H1 (cell line): ENCODE measurements at places on chromosomes 12 and 14. TPM values are rescaled to one million over a fixed set of nuclear protein-coding genes. Genes with fewer than 3 reads are reported as not detected.

Gene ASCL1
- polyA plus RNA-seq: 0.12 and 0.17 TPM in 2 replicates

Gene RD3L
- polyA plus RNA-seq: not detected in 2 replicates

Gene NPFF
- polyA plus RNA-seq: not detected in 2 replicates

DNA sequence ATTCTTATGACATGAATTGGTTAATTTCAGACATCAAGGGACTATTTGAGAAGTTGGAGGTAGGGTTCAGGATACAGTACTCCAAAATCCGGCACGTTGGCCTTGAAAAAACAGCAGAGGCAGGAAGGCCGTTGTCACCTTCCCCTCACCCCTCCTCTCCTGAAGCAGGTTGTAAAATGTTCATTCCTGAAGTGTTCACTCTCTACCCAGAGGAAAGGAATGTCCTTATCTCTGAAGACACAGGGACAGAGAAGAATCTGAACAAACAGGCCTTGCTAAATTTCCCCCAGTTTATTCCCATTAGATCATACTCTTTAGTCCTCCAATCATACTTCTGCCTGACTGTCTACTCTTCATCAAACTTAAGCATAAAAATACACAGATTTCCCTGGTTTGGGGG lies 313.6 kb downstream of the ZFP36L1 start:
- peaks cover 3% of the 10 kb centered on the region; the same call in 1 of the 2 replicates for H3K4me1 ChIP-seq
- H3K36me3 ChIP-seq: no peaks in the 10 kb centered on the region
- H3K4me3 ChIP-seq: no peak overlapping the region
- no peaks in the 10 kb centered on the region for H3K27me3 ChIP-seq
- DNase-seq: no peak
- no peak overlapping the region for H3K27ac ChIP-seq

DNA sequence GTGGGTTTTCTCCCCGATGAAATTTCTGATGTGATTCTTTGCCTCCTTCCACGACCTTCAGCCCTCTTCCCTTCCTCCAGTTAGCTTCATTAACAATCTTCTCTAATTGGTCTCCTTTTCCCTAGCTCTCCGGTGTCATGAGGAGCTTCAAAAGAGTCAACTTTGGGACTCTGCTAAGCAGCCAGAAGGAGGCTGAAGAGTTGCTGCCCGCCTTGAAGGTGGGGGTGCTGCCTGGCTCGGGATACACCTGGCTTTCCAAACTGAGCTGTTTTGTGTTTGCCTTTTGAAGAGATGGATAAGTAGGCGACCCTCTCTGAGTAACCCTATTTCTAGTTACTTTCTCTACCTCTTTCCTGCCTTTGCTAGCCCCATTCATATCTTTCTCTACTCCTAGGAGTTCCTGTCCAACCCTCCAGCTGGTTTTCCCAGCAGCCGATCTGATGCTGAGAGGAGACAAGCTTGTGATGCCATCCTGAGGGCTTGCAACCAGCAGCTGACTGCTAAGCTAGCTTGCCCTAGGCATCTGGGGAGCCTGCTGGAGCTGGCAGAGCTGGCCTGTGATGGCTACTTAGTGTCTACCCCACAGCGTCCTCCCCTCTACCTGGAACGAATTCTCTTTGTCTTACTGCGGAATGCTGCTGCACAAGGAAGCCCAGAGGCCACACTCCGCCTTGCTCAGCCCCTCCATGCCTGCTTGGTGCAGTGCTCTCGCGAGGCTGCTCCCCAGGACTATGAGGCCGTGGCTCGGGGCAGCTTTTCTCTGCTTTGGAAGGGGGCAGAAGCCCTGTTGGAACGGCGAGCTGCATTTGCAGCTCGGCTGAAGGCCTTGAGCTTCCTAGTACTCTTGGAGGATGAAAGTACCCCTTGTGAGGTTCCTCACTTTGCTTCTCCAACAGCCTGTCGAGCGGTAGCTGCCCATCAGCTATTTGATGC lies 797 bp downstream of the ESPL1 start:
- H3K4me3 ChIP-seq: peak overlapping the region; percentile 94
- no peak for DNase-seq
- peaks cover 17% of the 10 kb centered on the region; the same call in 1 of the 2 replicates for H3K36me3 ChIP-seq
- H3K27ac ChIP-seq: no peak overlapping the region

DNA sequence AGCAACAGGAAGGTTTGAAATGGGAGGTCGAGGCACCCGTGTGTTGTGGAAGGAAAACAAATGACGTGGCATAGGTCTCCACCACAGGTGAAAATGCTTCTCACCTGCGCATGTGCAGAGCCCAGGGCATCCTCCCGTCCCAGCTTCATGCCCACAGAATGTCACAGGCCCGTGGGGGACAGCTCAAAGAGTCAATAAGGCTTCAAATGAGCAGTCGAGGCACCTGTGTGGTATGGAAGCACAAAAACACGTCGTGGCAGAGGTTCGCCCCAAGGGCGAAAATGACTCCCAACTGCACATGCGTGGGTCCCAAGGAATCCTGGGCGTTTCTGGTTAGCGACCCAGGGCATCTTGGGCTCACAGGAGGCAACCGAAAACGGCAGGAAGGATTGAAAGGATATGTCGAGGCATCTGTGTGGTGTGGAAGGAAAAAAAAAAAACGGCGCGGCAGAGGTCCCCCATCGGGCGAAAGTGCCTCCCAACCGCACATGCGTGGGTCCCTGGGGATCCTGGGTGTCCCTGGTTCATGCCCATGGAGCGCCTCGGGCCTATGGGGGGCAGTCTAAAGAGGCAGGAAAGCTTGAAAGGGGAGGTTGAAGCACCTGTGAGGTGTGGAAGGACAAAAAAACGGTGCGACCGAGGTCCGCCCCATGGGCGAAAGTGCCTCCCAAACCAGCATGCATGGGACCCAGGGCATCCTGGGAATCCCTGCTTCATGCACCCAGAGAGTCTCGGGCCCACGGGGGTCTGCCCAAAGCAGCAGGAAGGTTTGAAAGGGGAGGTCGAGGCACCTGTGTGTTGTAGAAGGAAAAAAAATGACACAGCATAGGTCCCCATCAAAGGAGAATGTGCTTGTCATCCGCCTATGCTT lies 578.5 kb downstream of the ALG10 start:
- H3K27me3 ChIP-seq: no peaks in the 10 kb centered on the region
- no peak overlapping the region for H3K4me3 ChIP-seq
- H3K27ac ChIP-seq: no peak overlapping the region
- H3K36me3 ChIP-seq: no peaks in the 10 kb centered on the region
- H3K4me1 ChIP-seq: no peaks in the 10 kb centered on the region
- DNase-seq: no peak

- H3K27me3 ChIP-seq: no peaks in the 10 kb centered on the region
- H3K27ac ChIP-seq: no peak overlapping the region
- no peak overlapping the region for H3K4me3 ChIP-seq
- DNase-seq: no peak
- no peaks in the 10 kb centered on the region for H3K36me3 ChIP-seq
- H3K4me1 ChIP-seq: no peaks in the 10 kb centered on the region
These were observed 36.3 kb downstream of the BEST3 start for GRCh38 chr12:69662764-69663163.
